GM18507 (cell line): ENCODE measurements at places on chromosomes 6 and 20.

GRCh38 chr6:34362909-34363680, 29.4 kb downstream of the NUDT3 start:
- DNase-seq = no peak

DNA sequence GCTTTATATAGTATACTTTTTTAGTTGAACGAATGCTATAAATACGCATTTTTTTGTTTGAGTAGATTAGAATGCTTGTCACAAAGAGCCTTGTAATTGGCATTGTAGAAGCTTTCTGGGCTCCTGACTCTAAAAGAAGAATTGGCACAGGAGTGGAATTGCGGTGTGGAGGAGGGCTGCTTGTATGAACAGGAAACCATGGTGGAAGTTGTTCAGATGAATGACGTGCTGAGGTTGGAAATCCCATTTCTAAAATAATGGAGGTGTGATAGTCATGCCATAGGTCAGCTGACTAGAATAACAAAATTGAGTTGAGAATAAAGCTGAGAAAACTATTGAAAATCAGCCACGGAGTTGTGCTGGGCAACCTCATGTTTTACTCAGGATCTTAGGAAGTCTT, 174.9 kb downstream of the QKI start:
- no peak for DNase-seq

GRCh38 chr6:31676904-31677303, 4.0 kb downstream of the LY6G5C start:
- DNase-seq = no peak

GRCh38 chr6:30071081-30071818, 4.3 kb downstream of the PPP1R11 start:
- no peak for DNase-seq

DNA sequence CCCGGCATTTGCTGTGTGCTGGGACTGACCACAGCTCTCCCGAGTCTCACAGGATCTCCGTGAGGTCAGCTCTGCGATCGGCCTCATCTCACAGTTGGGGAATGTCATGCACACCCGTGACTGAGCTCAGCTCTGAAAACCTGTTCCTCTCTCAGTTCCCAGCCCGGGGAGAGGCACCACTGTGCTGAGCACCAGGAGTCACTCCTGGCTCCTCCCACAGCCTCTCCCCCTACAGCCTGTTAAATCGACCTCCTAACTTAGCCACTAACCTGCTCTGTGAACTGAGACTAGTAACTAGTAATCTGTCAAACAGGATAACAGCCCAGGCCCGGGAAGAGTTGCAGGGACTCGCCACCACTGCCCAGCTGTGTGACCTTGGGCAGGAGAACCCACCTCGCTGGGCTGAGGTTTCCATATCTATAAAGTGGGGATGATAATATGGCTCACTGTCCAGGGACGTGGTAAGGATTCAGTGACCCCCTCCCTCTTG, 20.1 kb upstream of the NOL4L start:
- no peak for DNase-seq

DNA sequence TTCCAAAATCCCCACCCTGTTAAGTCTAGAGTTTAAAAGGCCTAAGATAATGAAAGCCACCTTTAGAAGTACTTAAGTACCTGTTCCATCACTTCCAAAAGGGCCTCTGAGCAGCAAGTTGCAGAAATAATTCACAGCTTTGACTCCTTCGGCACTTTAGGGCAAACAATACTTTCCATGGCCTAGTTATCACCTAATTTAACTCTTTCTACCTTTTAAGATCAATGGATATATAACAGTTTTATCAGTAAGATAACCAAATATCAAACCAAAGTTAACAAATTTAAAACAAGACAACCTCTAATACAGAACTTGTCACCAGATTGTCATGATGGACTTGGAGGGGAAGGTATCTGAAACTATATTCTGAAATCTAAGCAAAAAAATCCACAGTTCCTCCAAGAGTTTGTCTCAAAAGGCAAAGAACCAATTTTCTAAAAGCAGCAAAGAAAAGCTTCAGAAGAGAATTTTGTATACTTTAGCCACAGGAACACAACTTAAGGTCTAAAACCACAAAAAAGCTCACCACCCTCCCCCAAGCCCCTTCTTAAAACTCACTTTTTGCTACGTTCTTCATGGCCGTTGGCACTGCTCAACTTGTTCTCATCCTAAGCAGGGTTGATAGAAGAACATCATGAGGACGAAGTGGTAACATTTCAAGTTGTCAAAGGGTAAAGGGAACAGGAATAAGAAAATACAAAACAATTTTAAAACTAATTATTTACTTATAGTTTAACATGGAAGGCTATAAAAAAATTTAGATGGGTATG, 3.5 kb downstream of the RBM39 start:
- DNase-seq = no peak

- DNase-seq = no peak
These were observed 51.6 kb upstream of the FAM184A start for GRCh38 chr6:119129968-119130484.

- no peak for DNase-seq
These were observed 94.4 kb downstream of the LAMP5 start for GRCh38 chr20:9608639-9609340.

DNA sequence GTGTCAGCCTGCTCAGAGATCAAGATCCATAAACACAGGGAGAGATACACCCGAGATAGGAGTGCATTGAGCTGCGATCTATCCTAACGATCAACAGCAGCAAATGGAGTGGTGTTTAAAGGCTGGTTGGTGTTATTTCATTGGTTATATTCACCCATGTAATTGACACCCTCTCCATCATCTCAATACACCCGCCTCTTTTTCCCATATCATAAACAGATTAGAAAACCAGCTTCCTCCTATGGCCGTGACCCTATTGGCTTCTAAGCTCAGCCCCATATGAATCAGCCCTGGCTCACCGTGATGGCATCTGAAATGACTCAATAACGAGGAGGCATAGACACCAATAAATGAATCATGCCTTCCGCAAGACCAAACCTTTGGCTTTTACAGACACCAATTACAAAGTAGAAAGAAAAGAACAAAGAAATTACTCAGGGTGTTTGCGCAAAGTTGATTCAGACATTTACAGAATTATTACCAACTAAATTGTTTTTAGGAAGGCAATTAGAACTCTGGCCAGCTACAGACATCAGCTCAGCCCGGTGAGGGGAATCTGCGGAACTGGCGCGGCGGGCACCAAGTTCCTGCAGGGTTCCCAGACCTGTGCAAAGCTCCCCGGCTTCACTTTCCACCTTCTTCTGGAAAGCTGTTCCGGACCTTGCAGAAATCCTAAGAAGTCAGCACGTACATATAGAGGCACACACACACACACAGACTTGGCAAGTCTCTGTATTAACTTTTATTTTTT, 11.5 kb downstream of the PMEPA1 start:
- DNase-seq = no peak

DNA sequence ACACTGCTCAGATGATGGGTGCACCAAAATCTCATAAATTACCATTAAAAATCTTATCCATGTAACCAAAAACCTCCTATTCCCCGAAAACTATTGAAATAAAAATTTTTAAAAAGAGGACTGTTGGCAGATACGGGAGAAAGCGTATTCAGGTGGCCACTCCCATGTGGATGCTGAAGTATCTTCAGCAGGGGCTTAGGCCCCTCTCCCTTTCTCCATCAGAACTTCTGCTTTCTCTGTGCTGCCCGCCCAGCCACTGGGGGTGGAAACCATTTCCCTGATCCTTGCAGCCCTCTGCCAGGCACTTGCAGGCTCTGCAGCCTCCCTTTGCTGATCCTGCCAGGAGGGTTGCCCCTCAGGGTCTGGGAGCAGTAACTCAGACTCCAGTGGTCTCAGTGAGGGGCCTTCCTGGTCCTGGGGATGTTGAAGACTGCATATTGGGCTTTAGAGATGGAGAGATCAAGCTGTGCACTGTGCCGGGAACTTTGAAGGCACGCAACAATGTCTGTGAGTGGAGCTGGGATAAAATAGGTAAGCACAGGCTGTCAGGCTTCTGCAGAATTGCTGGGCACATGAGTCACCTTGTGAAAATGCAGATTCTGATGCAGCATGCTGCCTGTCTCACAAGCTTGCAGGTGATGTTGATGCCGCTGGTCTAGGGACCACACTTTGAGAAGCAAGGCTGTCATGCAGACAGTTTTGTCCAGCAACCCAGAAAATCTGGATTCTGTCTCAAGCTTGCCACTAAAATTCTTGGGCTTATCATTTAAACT, 59.6 kb downstream of the SLC24A3 start:
- no peak for DNase-seq

- no peak for DNase-seq
These were observed 86.3 kb upstream of the IRAK1BP1 start for GRCh38 chr6:78781001-78781400.
